Stimulated activated CD4-positive, alpha-beta T cell treated with anti-CD3 and anti-CD28 coated beads, TNF-alpha, amount 100 ng/mL, for 24 hours (primary cell): ENCODE measurements at places on chromosomes 7 and 10.

DNA sequence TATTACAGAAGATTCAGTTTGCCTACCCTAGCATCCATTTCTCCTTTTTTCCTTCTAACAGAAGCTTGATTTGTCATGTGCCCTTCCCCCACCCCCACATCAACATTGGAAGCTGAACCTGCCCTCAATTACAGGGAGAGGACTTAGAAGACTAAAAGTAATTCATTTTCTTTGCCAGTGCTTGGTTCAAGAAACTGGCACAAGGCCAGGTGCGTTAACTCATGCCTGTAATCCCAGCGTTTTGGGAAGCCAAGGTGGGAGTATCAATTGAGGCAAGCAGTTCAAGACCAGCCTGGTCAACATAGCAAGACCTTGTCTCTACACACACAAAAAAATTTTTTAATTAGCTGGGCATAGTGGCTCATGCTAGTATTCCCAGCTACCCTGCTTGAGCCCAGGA, 32.6 kb downstream of the CCNJ start:
- no peak for DNase-seq

DNA sequence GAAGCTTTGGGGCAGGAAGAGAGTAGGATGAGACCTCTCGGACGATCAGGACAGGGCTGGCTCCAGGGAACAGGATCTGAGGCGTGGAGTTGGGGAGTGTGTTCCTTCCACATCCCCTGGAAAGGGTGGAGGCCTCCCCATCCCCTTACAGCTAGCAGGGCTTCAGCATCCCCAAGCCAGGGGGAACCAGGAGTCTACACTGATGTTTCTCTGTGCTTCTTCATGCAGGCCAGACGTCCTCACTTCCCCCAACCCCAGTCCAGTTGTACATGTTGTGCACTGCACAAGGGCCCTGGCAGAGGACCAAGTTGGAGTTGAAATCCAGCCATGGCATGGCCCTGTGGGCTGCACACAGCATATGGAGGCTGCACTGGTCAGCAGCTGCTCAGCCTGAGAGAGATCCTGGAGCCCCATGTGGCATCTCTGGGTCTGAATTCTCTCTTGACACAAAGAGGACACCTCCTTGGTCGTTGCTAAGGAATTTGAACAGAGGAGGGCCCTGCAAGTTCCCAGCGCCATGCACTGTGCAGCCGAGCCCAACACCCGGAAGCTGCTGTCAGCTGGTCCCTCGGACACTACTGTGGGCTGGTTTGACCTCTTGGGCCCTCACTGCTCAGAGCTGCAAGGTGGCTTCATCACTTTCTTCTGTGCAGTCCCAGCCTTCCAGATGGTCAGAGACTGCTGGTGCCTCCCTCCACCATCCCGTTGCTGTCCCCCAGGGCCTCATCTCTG, 181.1 kb downstream of the DNAJB6 start:
- DNase-seq = no peak

DNA sequence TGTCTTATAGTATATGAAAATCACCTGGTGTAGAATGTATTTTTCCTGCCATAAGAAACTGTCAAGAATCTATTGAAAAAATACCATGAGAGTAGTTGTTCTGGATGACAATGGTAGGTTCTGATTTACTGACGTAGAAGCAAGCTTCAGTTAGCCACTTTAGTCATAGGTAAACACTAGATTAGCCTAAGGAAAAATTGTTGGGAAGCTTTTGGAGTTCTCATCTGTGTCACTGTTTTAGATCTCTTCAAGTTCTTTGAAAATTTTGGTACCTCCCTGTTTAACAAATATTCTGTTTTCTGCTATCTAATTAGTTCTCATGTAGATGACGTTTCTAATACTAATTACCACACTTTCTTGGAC, 131.8 kb downstream of the ADK start:
- no peak for DNase-seq

GRCh38 chr7:114153700-114154099, 234.9 kb upstream of the PPP1R3A start:
- DNase-seq = no peak

GRCh38 chr10:71486484-71487114, 89.9 kb downstream of the CDH23 start:
- no peak for DNase-seq

GRCh38 chr10:128022261-128023196, 103.7 kb downstream of the MKI67 start:
- DNase-seq = no peak

DNA sequence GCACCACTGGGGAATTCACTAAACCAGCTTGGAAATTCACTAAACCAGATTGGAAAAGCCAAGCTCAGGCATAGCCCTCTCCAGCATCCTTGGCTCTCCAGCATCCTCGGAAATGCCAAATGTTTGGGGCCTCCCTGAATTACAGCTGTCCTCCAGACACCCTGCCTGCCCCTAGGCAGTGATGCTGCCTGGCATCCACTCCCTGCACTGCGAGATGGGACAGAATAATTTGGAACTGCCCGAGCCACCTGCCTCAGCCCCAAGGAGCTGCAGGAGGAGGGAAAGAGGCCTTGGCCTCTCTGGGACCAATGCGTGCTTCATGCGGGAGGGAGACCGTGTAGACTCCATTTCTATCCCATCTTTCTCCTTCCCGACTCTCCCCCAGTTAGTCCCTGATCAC, 64.3 kb downstream of the INSIG1 start:
- DNase-seq = no peak

DNA sequence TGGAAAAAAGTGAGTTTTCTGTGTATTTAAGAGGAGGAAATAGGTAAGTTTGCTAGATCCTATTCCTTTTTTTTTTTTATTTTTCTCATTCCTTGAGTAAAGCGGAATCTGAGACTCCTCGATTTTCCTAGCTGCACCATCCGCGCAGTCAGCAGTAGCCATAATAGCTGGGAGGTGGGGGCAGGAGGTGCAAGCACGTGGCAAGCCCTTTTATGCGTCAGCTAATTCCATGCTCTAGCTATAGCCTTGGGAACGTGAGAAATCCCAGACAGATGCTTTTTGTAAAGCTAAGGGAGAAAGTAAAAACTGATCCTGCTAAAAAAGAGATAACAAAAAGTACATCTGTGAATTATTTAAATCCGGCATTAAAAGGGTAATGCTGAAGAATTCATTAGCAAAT, 33.2 kb upstream of the TPK1 start:
- DNase-seq = no peak

DNA sequence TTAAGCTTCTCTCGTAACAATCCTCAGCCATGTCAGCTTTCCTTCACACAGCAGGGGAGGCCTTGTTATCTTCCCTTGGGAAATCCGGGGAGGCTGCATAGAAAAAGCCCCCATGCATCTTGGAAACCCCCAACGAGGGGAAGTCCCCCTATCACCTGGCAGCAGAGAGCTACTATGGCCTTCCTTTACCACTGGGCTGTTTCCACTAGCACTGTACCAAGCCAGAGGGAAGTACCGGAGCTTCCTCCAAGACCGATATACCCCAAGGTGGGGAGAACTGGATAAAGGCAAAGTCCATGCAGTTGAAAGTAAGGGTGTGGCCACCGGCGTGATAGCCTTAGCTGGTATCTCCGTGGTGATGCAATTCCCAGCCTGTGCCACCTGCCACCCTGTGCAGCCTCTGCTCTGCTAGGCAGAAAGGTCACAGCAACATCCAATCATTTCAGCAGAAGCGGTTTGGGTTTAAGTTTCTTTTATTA, 4.4 kb upstream of the CLIP2 start:
- DNase-seq = no peak

GRCh38 chr7:129136887-129137642, 7.4 kb upstream of the TSPAN33 start:
- DNase-seq = no peak

GRCh38 chr10:91924212-91925021, 847 bp downstream of the BTAF1 start:
- no peak for DNase-seq

- DNase-seq = peak; percentile 32
Observed at GRCh38 chr10:100827819-100828737, 82.7 kb downstream of the PAX2 start.

- no peak for DNase-seq
Observed at GRCh38 chr10:60098677-60099601, 192.6 kb upstream of the CCDC6 start.

- DNase-seq = no peak
Observed at GRCh38 chr7:133561396-133561795, 308.5 kb downstream of the EXOC4 start.

GRCh38 chr10:132615341-132616169, 78.0 kb downstream of the INPP5A start:
- no peak for DNase-seq
